ENCODE measurements at places on chromosomes 16 and 17. TPM values are rescaled to one million over a fixed set of nuclear protein-coding genes. Genes with fewer than 3 reads are reported as not detected.

- DNase-seq = no peak
Observed at GRCh38 chr16:3119701-3120408, 7.5 kb downstream of the ZNF205 start.

DNA sequence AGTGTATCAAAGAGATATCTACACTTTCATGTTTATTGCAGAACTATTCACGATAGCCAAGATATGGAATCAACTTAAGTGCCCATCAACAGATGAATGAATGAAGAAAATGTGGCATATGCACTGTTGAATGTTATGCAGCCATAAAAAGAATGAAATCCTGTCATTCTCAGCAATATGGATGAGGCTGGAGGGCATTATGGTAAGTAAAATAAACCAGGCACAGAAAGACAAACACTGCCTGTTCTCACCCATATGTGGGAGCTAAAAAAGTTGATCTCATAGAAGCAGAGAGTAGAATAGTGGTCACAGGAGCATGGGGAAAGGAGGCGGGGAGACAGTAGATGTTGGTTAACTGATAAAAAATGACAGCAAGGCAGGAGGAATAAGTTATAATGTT lies 561.8 kb downstream of the TOX3 start:
- no peak for DNase-seq

GRCh38 chr16:53055541-53056391 lies 975 bp downstream of the CHD9 start:
- peak; percentile 82 for DNase-seq

- DNase-seq = no peak
Observed at GRCh38 chr17:80948976-80949450, 42.6 kb upstream of the CHMP6 start.

DNA sequence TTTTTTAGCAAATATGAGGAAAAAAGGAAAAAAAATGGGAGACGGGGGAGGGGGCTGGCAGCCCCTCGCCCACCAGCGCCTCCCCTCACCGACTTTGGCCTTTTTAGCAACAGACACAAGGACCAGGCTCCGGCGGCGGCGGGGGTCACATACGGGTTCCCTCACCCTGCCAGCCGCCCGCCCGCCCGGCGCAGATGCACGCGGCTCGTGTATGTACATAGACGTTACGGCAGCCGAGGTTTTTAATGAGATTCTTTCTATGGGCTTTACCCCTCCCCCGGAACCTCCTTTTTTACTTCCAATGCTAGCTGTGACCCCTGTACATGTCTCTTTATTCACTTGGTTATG lies 1.2 kb upstream of the TMEM88 start:
- DNase-seq = no peak

DNA sequence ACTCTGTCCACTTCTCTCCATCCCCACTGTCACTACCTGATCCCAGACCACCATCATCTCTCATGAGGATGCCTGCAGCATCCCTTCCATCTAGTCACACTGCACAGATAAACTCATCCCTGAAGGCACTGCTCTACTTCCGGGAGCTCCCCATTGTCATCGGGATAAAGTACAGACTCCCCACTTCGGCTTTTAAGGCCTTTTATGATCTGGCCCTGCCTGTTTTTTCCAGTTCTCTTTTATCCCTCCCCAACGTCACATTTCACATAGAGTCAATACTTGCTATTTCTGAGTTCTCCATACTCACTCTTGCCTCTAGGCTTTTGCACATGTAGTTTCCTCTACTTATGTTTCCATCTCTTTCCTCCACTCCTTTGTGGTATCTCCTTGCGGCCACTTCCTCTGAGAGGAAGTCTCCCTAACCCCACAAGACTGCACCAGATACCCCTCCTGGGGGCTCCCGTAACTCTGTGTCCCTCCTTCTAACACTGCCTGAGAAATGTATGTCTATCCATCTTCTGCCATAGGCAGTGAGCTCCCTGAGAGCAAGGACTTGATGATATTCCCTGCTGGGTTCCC lies 66.9 kb downstream of the COPRS start:
- DNase-seq = no peak

DNA sequence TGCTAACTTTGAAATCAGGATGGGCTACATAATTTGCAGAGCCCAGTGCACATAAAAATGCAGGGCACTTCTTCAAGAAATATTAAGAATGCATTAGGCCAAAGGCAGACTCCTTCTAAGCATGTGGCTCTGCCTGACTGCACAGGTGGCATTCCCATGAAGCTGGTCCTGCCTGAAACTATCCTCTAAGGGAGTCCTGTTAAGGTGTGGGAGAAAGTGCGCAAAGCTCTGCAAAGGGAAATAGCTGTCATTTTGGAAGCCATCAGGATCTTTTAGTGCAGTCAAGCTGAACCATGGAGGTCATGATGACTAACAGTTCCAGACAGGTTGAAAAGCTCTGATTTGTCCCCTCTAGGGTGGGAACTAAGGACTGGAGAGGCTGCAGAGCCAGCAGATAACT lies 41.9 kb upstream of the CRHR1 start:
- no peak for DNase-seq

DNA sequence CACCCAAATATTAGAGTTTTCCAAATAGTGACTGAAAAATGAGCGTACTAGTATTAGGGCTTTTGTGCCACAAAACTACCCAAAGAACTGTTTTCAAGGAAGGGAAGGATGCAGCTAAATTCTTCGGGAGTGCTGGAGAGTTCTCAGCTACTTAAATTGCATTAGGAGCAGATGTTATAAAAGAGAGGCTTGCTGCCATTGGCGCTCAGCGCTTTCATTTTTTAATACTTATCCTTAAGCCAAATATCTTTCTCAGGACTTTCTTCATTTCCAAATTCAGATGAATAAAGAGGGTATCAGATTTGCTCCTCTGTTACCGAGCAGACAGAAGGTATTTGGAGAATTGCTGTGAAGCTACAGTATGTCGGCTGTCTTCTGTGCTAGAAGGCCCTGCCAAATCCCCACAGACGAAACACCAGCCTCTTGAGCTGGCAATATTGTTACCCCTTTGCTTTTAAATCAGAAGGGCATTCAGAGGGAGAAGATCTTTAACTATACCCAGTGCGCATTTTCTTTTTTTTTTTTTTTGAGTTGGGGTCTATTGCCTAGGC lies 47.2 kb upstream of the CLEC18A start:
- DNase-seq = no peak

- DNase-seq = no peak
Observed at GRCh38 chr16:9332574-9333148, 241.2 kb downstream of the HAPSTR1 start.

DNA sequence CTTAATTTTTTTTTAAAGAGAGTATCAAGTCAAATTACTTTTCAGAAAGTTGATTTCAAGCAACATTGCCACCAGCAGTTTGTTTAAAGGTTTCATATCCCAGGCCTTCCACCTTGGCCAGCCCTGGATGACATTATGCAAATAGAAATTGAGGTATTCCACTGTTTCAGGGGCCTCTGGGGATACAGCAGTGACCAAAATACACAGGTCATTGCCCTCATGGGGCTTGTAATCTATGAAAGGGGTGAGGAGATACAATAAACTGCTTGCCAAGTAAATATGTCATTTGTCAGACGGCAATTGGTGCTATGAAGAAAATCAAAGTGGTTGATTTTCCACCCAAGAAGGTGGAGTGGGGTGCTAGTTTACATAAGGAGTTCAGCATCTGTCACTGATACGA lies 37.8 kb upstream of the TMC5 start:
- DNase-seq = no peak

- no peak for DNase-seq
Observed at GRCh38 chr16:46711106-46712058, 21.9 kb downstream of the ORC6 start.

DNA sequence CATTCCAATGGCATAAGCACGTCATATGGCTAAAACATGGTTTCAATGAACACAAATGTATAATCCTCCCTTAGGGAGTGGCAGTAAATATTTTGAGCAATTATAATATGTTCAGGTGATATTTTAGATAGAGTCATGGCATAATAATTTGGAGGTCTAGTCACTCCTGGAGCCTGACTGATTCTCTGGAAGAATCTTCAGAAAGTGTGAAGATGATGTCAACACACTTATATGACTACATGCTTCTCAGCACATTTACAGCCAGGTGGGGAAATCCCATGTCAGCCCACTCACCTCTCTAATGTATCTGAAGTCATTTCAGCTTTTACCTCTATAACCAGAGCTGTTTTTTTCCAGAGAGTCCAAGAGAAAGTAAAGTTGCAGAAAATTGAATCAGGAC lies 474.8 kb downstream of the SHISA9 start:
- DNase-seq = no peak

VWA3A gene
- total RNA-seq = 0.17 TPM

DNA sequence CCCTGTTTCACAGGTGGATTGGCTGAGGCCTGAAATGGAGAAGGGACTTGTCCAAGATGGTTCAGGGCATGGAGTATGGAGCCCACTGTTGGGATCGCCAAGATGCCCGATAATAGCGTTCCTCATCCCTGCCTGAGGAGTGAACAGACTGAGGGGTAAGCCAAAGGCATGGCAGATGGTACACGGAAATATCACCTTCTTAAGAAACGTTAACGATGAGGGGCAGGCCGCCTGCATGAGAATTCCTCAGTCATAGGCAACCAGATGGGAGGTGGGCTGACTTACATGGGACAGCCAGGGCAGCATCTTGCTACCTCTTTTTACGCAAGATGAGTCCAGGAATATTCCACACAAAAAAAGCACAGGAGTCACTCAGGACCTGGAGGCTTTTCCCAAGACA lies 188.1 kb downstream of the CCDC182 start:
- no peak for DNase-seq

EMC6 gene
- 15.4 TPM for total RNA-seq

All from fibroblast of lung (primary cell).